Caco-2 (cell line): ENCODE measurements at places on chromosomes 3 and 15. TPM values are rescaled to one million over a fixed set of nuclear protein-coding genes. Genes with fewer than 3 reads are reported as not detected.

The MKRN3 gene
- 15.2 and 17.3 TPM in 2 replicates for total RNA-seq

The SLC2A2 gene
- 4.0 and 4.6 TPM in 2 replicates for total RNA-seq

The ALDH1L1 gene
- total RNA-seq: 0.07 and 0.41 TPM in 2 replicates

The RPL39L gene
- 1.8 and 2.5 TPM in 2 replicates for total RNA-seq

The RBPMS2 gene
- 8.7 and 9.3 TPM in 2 replicates for total RNA-seq

The CFAP100 gene
- total RNA-seq: not detected in 2 replicates

The MYLK gene
- 18.8 and 23.0 TPM in 2 replicates for total RNA-seq

The PRRT3 gene
- total RNA-seq: 1.1 and 1.3 TPM in 2 replicates

The GABRA5 gene
- total RNA-seq: not detected in 2 replicates

The SAMMSON gene
- not detected in 2 replicates for total RNA-seq

The GHSR gene
- not detected in 2 replicates for total RNA-seq

The RYR3 gene
- total RNA-seq: 0.66 TPM in 1 of 2 replicates, not detected in the other

The SI gene
- total RNA-seq: 1.7 and 2.6 TPM in 2 replicates
